ENCODE measurements at places on chromosomes 16 and 17.
A peak's percentile ranks its signal among the peaks of the same experiment; 100 is the strongest.

GRCh38 chr17:39960524-39961041, 2.2 kb upstream of the GSDMA start:
- H3K4me1 ChIP-seq: no peaks in the 10 kb centered on the region
- no peaks in the 10 kb centered on the region for H3K27me3 ChIP-seq
- no peak overlapping the region for H3K4me3 ChIP-seq
- no peaks in the 10 kb centered on the region for H3K36me3 ChIP-seq
- no peak overlapping the region for H3K27ac ChIP-seq

GRCh38 chr17:75652934-75653549, 13.9 kb downstream of the RECQL5 start:
- H3K4me3 ChIP-seq: no peak overlapping the region
- H3K27me3 ChIP-seq: no peaks in the 10 kb centered on the region
- no peak overlapping the region for H3K27ac ChIP-seq
- peaks cover 56% of the 10 kb centered on the region for H3K36me3 ChIP-seq
- H3K4me1 ChIP-seq: no peaks in the 10 kb centered on the region
- DNase-seq: no peak

DNA sequence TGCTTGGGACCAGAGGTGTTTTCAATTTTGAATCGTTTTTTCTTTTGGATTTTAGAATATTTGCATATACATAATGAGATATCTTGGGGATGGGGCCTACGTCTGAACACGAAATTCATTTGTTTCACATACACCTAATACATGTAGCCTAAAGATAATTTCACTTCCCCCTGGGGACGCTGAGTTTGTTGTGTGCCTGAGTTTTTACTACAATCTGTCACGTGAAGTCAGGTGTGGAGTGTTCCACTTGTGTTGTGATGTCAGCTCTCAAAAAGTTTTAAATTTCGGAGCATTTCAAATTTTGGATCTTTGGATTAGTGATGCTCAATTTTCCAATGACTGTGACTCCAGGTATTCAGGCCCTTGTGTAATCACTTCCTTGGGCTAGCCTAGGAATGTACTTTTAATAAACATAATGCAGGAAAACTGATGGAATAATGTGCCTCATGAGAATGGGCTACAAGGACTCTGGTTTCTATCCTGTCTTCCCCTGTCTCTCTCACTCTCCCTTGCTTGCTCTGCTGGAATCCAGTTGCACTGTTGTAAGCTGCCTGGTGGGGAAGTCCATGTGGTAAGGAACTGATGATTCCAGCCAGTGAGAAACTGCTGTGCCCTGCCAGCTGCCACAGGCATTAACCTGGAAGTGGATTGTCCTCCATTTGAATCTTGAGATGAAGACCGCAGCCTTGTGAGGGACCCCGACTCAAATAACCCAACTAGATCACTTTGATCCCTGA, 403.8 kb downstream of the SHISA9 start:
- H3K4me3 ChIP-seq: no peak overlapping the region
- H3K27ac ChIP-seq: no peak overlapping the region
- no peaks in the 10 kb centered on the region for H3K27me3 ChIP-seq
- H3K4me1 ChIP-seq: no peaks in the 10 kb centered on the region

DNA sequence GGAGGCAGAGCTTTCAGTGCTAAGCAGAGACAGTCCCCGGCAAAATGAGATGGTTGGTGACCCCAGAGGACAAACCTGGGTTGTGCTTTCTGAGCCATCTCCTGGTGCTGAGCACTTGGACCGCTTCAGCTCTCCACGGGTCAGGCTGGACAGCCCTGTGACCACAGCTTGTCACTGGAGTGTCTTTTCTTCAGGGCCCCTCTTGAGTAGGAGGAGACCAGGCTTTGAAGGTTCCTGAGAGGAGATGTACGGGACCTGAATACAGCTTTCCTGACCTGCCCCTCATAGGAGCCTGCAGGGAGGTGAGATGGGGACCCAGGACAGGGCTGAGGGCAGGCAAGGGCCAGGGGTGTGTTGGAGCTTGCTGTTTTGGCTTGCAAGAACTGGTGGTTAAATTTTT, 17.8 kb upstream of the ADGRG1 start:
- H3K4me3 ChIP-seq: no peak overlapping the region
- no peak for DNase-seq
- peaks cover 11% of the 10 kb centered on the region for H3K4me1 ChIP-seq
- no peaks in the 10 kb centered on the region for H3K27me3 ChIP-seq

DNA sequence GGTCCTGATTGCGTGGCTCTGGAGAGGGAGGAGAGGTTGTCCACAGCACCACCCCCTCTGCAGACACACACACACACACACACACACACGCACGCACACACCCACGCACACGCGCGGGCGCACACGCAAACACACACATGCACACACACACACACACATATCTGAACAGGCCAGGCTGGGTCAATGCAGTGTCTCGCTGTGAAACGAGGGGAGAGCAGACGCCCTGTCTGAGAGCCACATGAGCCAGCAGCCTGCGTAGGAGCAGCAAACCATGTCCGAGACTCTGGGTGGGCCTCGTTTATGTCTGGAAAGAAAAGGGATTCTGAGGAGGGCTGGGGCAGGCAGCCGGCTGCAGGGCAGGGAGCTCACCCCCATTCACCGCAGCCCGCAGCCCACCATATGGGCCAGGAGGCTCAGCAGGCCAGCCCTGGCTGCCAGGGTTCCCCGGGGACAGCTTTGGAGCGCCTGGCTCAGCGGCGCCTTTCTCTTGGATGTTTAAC, 93.3 kb upstream of the TNRC6C start:
- H3K4me3 ChIP-seq: no peak overlapping the region
- H3K27me3 ChIP-seq: no peaks in the 10 kb centered on the region
- no peaks in the 10 kb centered on the region for H3K36me3 ChIP-seq
- peaks cover 20% of the 10 kb centered on the region for H3K4me1 ChIP-seq

DNA sequence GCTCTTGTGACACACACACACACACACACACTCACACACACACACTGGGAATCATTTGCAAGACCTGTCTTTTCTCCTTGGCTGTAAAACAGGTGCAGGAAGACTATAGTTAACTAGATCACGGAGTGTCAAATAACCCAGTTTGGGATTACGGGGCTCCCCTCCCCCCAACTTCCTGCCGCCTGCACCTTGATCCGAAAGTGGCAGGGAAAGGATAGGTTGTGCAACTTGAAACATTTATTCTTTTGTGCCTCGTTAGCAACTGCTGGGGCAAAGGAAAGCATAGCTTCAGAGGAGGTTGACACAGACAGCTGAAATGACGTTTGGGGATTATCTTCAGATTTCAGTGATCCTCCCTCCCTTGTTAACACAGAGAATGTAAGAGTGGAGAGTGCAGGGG, 149.5 kb downstream of the NTN1 start:
- no peaks in the 10 kb centered on the region for H3K27me3 ChIP-seq
- H3K4me1 ChIP-seq: no peaks in the 10 kb centered on the region
- peak; percentile 53 for DNase-seq
- no peak overlapping the region for H3K4me3 ChIP-seq
- no peaks in the 10 kb centered on the region for H3K36me3 ChIP-seq

DNA sequence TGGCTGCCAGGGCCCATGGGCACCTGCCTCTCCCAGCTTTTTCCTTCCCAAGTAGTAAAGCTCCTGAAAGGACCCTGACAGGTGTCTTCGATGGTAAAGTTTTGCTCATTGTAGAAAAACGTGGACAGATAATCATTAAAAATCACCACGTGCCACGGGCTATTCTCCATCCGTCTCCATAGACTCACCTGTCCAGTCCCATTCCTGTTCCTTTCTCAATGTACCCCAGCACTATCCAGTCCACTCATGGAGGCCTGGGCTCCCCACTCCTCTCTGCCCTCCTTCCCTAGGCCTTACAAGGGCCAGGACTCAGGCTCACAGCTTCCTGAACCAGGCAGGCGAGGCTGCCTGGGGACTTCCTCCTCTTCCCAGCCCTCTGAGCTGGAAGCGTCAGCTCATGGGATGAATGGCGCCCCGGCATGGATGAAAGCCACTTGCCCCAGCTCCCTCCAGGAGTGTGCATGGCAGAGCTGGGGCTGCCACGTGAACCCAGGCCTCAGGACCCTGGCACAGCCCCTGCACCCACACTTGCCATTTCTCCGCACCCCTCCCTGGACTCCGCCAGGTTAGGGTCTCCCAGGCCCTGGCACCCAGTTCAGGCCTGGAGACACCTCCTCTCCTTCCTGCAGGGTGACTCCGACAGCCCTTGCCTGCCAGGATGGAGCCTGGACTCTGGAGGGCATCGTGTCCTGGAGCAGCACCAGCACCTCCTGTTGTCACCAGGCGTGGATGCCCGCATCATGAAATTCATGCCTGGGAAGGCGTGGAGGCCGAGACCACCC, 8.8 kb downstream of the CTRB1 start:
- no peak for DNase-seq
- no peaks in the 10 kb centered on the region for H3K4me1 ChIP-seq
- H3K27me3 ChIP-seq: no peaks in the 10 kb centered on the region
- no peak overlapping the region for H3K27ac ChIP-seq
- H3K36me3 ChIP-seq: no peaks in the 10 kb centered on the region

GRCh38 chr17:77378318-77379064, 237.7 kb downstream of the SEC14L1 start:
- no peaks in the 10 kb centered on the region for H3K36me3 ChIP-seq
- H3K4me1 ChIP-seq: peaks cover 90% of the 10 kb centered on the region
- no peak overlapping the region for H3K27ac ChIP-seq

DNA sequence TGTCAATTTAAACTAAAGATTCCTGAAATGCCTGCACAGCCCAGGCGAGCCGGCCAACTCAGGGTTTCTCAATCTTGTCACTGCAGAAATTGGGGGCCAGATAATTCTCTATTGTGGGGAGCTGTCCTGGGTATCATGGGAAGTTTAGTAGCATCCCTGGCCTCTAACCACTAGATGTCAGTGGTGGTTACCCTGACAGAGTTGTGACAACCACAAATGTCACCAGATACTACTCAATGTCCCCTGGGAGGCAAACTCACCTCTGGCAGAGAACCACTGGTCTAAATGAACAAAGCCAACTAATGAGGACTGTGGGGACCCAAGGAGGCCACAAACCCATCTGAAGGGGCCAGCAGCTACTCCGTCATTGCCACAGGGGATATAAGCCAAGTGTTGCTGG, 90.9 kb downstream of the MYH11 start:
- no peak for DNase-seq
- no peaks in the 10 kb centered on the region for H3K27me3 ChIP-seq
- no peak overlapping the region for H3K4me3 ChIP-seq

DNA sequence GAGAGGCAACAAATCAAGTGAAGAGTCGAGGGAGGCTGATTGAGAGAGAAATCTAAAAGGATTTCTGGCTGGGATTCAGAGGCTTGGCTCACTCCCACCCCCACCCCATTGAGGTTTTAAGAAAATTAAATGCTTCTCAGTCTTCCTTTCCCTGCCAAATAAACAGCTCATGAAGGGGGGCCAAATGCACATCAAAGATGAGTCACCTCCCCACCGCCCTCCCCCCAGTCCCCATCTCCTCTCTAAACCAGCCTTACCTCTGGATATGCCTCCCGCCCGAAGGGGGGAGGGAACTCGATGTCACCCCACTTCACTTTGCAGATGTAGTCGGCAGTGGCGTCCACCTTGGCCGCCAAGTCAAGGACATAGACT, 11.6 kb downstream of the ACLY start:
- no peak overlapping the region for H3K4me3 ChIP-seq
- H3K27ac ChIP-seq: peak overlapping the region; percentile 14
- H3K36me3 ChIP-seq: no peaks in the 10 kb centered on the region
- no peaks in the 10 kb centered on the region for H3K4me1 ChIP-seq
- DNase-seq: no peak

All from Peyer's patch (tissue), 4 donors.